ENCODE measurements at places on chromosomes 2 and 18.

DNA sequence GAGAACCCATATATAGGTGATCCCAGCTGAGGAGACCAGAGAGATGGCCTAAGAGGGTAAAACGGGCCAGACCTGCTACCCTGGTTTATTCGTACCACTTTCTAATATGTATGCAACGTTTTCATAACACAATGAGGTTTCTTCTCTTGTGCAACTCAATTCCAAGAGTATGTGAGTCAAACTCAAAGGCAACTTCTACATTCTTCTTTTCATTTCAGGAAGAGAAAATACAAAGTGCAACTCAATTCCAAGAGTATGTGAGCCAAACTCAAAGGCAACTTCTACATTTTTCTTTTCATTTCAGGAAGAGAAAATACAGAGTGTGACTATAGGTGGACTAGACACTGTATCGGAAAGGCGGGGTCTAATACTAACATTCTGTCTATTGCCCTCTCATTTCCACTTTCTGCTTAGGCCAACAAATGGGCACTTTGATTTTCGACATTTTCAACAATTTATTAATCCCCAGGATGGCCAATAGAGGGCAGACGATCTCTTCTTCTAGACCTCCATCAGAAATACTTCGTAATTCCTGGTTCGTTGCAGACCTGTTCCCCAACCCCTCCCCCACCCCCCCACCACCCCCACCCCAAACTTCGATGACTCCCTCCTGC lies 3.7 kb upstream of the CRIM1 start:
- ATAC-seq: peak; percentile 5

GRCh38 chr2:176068419-176068832 lies 15.3 kb downstream of the EVX2 start:
- no peak for ATAC-seq

DNA sequence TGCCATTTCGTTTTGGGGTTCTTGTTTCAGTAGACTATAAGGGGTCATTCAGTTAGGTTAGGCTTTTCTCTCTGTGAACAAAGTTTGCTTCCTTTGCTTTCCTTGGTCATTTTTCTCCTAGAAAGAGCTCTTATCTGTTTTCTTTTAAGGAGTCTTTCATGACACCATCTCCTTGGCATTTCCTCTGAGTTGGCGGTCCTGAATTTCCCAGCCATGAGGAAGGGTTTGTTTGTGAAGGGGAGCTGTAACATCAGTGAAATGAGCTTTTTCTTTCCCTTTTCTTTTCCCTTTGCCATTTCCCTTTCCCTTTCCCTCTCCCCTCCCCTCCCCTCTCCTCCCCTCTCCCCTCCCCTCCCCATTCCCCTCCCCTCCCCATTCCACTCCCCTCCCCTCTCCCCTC lies 61.7 kb downstream of the MAP4K4 start:
- peak; percentile 86 for ATAC-seq

DNA sequence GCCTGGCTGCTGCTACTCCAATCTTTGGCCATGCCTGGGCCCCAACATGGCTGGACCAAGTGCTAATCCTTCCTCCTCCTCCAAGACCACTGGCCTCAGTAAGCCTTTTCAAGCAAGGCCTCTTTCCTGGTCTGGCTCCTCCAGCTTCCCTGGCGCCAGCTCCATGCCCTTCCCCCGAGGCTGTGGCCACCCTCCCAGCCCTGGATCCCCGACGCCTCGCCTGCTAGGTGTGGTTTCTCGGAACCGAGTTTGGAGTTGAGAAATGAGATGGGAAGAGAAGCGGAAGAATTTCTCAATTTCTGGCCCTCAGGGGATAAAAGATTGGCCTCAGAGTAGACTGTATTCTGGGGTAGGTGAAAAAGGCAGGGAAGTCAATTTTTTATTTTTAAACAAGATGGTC lies 46.4 kb downstream of the ADCY3 start:
- no peak for ATAC-seq

DNA sequence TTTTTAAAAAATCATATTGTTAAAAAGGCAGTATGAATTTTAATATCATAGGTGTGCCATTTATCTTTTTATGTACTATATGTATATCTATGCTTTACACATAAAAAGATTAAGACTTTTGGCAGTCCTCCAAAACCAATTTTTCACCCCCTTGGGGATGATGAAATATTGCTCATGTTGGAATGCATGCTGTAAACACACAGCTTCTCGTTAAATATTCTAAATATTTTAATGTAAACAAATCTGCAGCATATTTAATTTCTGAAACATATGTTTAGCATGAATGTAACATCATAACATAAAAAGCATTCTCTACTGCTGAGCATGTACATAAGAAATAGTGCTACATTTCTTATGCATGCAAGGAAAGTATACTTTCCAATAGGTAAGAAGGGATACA lies 484.3 kb upstream of the LRATD1 start:
- no peak for ATAC-seq

DNA sequence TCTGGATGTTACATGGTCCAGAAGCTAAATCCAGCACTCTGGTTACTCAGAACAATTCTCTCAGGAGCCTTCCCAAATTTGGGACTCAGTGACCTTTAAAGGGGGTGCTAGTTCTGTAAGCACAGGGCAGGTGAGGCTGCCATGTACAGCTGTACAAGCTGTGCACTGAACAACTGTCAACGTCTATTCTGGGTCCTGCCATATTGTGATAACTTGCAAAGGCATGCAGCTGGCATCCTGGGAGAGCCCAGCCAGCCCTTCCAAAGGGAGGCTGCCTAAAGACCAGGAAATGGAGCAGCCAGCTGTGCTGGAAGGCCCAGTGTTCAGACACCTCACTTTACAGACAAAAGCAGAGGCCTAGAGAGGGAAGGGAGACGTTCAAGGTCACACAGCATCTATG lies 204.8 kb downstream of the KLHL29 start:
- ATAC-seq: no peak

- ATAC-seq: no peak
These were observed 89.2 kb downstream of the NYAP2 start for GRCh38 chr2:225488743-225489142.

DNA sequence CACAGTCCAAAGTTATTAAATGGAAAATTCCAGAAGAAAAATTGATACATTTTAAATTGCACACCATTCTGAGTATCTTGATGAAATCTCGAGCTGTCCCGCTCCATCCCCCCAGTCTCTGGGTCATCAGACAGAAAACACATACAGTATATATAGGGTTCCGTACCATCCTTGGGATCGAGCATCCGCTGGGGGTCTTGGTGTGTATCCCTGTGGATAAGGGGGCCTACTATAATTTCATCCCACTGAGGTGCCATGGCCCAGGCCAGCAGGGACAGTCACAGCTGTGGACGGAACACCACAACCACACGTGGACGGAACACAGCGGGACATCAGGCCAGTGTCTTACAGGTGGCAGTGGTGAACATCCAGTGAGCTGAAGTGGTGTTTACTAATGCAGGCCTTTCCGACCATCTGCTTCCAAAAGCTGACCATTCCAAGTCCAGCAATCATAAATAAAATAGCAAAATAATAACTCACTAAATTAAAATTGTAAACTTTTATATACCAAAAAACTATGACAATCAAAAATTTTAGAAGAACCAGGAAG lies 14.0 kb downstream of the TWIST2 start:
- no peak for ATAC-seq

DNA sequence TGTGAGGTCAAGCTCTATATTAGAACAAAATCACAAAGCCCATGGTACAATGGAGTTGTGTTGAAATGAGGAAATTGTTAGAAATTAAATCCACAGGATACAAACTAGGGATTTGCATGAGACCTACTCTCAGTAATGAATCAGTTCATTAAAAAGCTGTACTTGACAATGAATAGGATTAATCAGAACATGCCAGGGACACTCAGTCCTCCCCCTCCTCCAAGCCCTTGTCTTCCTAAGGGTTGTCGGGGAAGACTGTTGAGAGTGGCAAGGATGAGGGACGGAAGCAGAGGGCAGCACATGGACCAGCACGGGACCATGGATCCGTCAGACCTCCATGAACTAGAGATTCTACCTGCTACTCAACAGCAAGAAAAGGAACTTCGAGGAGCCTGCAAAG lies 39.8 kb downstream of the SPRED2 start:
- ATAC-seq: no peak

DNA sequence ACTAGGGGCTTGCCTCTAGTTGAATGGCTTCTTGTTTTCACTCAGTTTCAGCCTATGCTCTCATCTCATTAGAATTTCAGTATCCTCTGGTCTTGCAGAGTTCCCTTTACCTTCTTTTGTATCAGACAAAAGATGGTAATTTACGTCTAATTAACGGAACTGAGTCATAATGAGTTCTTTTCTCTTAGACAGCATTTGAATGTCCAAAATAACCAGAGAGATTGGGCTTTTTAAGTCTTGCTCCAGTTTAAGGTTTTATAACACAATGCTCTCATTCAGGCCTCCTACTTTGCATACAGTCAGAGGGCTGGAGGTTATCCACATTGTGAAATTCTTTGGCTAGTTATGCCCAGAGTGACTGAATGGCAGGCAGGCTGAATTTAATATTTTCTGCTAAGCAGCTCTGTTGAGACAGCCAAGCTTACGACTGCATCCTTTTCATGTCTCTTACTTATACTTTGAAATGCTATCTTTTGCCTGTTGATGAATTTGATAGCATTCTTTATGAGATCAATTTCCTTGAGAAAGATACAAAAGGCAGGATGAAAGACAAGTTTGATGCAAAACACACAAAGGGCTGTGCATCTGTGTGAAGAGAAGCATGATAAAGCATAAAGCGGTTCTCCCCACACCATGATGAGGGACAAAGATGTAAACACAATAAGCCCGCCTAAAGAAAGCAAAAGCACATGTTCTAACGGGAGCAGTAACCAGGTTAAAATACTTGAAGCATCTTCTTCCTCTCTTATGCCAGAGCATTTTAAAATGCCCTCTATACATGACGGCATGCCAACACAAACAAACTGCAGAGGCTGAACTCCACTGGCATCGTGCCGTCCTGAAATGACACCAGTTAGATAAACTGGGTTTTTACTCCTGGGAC lies 90.0 kb downstream of the CDH2 start:
- peak; percentile 54 for ATAC-seq

GRCh38 chr18:47689371-47689770 lies 241.1 kb downstream of the SMAD2 start:
- ATAC-seq: no peak

- no peak for ATAC-seq
These were observed 91.4 kb downstream of the TRIB2 start for GRCh38 chr2:12807907-12808810.

GRCh38 chr2:121375621-121376159 lies 90.7 kb upstream of the TFCP2L1 start:
- no peak for ATAC-seq

- ATAC-seq: no peak
These were observed 257.7 kb upstream of the CHAC2 start for GRCh38 chr2:53509831-53510388.

GRCh38 chr2:134360745-134361487 lies 107.0 kb downstream of the MGAT5 start:
- peak; percentile 32 for ATAC-seq

DNA sequence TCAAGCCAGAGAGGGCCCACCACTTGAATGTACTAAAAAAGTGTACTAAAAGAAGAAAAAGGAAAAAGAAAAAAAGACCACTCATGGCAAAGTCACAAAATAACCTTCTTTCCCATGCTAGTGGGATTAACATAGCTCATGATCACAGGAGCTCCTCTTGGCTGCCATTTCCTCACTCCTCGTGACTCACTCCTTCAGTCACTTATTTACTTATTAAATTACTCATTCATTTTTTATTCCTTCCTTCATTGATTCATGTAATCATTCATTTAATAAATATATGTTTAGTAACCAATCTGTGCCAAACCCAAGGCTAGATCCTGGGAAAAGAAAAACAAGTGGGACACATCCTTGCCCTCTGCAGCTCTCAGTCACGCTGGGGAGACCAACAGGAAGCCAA lies 300.5 kb downstream of the INSIG2 start:
- no peak for ATAC-seq

DNA sequence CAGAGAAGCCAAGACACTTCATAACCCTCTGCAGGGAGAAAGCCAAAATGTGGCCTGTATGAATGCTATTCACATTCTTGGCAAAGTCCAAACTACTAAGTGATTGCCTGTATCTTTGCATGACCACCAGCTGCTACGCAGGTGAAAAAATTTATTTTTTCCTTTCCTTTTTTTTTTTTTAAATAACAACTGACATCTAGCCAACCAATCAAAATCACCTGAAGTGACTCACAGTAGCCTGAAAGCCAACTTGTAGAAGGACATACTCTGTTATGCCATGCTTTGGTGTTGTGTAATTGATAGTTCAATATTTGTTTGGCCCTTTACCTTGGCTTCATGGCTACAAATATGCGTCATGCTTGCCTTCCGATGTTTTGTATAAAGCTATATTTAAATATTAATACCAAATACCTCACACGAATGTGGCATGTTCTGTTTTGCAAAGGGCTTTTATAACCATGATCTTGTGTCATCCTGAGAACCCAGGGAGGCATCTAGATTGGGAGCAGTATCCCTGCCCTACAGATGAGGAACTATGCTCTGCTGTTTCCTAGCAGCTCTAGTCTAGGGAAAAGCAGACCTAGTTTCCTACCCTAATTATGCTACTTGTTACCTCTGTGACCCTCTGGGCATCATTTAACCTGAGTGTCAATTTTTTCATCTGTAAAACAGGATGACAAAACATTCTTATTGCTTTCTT lies 102.1 kb downstream of the MYOM1 start:
- no peak for ATAC-seq

- ATAC-seq: peak; percentile 66
These were observed 565.7 kb downstream of the ZEB2 start for GRCh38 chr2:143954186-143954585.

DNA sequence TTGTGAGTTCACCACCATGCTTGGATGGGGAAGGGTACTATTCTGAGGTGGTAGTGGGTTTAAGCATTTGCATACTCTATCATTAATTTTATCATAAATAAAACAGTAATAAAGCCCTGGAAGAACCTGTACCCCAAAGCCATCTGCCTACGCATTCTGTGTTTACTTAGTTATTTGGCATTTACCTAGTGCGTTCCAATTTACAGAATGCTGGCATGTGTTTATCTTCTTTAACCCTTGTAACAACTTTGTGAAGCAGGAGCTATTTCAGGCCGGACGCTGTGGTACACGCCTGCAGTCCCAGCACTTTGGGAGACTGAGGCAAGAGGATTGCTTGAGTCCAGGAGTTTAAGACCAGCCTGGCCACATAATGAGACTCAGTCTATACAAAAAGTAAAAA lies 17.8 kb upstream of the ODC1 start:
- ATAC-seq: no peak

DNA sequence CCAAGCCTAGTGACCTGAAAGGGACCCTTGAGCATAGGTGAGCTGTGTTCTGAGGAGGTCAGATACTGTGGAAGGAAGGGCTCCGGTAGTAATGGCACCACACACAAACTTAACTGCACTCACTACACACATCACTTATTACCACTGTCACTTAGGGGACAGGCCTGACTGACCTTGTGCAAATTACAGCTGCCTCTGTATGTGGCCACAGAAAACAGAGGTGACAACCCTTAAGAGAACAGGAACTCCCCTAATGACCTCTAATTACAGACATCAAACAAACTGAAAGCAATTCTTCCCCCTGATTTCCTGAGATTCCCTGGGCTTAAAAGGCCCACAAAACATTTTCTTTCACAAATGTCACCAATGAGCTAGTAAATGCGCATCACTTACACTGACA lies 360.6 kb downstream of the RND3 start:
- ATAC-seq: peak; percentile 22

GRCh38 chr2:48200620-48201293 lies 294.5 kb upstream of the FBXO11 start:
- no peak for ATAC-seq

Data from SK-N-SH treated with all-trans-retinoic acid at 6 μM for 48 hours (cell line).